ENCODE measurements at places on chromosomes 2 and 18.

DNA sequence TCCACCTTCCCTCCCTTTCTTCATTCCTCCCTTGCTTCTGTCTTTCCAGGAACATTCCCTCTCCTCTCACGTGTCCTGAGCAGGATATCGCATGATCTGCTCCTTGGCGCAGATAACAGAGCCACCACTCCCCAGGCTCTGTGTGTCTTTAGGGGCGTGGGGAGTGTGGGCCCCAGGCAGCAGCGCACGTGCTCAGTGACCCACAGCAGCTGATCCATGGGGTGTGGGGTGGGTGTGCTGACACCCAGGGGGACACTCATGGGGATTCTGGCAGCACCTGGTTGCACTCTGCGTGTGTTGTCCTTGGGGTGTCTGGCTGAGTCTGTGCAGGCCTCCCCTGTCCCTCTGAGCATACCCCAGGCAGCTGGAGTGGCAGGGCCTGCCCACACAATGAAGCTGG, 9.9 kb upstream of the FOSL2 start:
- no peak for DNase-seq

GRCh38 chr2:136448986-136449780, 316.2 kb upstream of the THSD7B start:
- no peak for DNase-seq

DNA sequence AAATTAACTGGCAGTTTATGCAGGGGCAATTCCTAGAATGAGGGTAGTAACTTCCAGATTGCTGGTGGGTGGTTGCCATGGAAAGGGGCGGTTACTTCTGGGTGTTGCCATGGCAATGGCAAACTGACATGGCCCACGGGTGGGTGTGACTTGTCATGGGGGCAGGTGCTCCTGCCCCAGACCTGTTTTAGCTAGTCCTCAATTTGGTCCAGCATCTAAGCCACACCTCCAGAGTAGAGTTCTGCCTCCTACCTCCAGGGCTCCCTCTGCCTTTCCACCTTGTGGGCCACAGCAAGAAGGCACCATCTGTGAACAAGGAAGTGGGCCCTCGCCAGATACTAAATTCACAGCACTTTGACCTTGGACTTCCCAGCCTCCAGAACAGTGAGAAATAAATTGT, 148.7 kb downstream of the TFCP2L1 start:
- DNase-seq, result no peak

DNA sequence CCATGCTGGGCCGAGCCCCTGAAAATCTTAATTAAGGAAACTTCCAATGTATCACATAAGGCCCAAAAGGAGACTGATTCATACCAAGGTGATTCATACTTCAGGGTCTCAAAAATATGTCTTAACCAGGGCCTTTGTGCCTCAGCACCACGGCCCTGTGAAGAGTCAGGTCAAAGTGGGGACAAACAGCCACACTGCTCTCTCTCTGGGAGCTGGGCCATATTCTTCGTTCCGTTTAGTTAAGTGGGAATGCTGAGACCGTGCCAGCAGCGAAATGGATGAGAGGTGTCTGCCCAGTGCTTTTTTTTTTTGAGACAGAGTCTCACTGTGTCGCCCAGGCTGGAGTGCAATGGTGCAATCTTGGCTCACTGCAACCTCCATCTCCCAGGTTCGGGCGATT, 9.3 kb upstream of the PTMA start:
- DNase-seq, result no peak

DNA sequence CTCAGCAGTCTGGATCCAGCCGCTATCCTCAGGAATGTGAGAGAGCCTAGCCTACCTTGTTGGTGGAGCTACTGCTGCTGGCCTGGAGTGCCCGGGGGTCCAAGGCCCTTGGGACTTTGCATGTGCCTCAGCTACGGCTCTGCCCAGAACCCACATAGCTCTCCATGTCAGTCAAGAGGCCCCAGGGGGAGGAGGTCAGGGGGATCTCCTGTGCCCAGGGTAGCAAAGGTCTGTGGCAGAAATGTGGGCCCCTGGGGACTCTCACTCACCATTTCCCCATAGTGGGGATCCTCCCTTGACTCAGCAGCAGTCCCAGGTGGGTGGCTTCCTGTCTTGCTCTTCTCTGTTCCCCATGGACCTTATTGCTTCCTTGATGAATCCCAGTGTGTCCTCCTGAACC, 342.7 kb upstream of the CHAC2 start:
- no peak for DNase-seq

DNA sequence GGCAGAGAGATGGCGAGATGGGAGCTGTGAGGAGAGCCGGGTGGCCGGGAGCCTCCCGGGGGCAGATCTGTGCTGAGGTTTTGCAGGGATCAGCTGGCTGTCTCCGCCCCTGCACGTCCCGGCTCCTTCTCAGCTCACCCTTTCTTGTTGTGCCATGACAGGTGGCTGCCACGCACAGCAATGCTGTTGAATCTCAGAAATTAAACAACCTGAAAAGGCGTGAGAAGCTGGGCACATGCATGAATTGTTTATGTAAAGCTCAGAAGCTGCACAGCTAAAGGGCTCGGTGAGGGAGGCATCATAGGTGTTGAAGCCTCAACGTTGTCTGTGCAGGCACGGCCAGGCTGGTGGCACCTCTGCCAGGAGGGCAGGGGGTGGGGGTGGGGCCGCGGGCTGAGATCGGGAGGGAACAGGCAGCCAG, 858 bp upstream of the RTP5 start:
- DNase-seq, result no peak

- no peak for DNase-seq
Observed at GRCh38 chr2:66436581-66437001, 1.7 kb downstream of the MEIS1 start.

DNA sequence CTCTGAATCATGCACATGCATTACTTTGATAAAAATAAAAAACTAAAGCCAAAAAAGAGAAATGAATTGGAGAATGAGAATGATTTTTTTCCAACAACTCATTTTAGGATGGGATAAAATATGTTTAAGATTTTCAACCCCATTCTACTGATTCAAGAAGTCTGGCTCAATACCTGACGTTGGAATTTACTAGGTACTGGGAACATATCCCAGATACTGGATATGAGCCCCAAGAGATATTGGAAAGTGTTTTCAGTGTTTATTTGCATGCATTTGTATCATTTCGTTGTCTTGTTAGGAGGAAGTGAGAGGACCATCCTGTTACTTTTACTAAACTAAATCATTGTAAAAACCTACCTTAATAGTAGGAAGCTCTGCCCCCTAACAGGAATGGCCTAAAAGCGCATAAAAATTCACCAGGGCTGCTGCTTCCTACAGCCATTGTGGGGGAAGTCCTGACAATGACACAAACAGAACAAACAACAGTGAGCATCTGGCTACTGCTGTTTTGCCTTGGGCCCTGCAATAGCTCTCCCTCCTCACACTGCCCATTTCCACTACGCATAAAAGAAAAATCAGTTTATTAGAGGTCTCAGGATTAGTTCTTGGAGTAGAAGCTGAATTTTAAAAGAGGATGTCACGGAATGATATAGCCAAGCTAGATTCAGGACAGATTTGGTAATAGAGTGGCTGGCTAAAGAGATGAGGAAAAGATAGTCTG, 35.2 kb downstream of the ANKAR start:
- no peak for DNase-seq

- DNase-seq, result no peak
Observed at GRCh38 chr2:26164641-26165211, 8.2 kb upstream of the GAREM2 start.

- no peak for DNase-seq
Observed at GRCh38 chr2:100113990-100114433, 28.4 kb downstream of the AFF3 start.

- no peak for DNase-seq
Observed at GRCh38 chr2:158346032-158346431, 110.5 kb downstream of the CCDC148 start.

GRCh38 chr2:220228310-220229006, 601.0 kb downstream of the SLC4A3 start:
- DNase-seq, result no peak

DNA sequence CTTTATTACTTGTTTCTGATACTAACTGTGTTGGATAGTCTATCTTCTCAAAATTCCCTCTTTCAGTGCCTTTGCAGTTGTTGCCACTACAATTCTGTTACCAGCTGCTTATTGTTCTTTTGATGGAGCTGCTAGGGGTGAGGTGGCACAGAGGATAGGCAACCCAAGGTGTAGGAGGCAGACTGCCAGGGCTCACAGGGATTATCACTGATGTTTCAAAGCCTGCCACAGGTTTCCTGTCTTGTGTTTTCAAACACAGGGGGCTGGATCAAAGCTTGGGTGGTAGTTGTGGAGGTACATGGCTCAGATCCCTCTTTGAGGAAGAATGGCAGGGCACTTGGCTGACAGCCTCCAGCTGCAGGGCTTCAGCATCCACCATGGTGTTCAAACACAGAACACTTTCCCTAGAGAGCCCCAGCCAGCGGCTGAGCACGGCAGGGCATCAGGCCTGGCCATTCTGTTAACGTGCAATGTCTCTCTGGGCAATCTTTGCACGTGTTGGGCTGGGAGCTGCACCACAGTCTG, 87.1 kb downstream of the POLE4 start:
- no peak for DNase-seq

GRCh38 chr2:235059161-235059560, 107.3 kb downstream of the SH3BP4 start:
- DNase-seq, result no peak

DNA sequence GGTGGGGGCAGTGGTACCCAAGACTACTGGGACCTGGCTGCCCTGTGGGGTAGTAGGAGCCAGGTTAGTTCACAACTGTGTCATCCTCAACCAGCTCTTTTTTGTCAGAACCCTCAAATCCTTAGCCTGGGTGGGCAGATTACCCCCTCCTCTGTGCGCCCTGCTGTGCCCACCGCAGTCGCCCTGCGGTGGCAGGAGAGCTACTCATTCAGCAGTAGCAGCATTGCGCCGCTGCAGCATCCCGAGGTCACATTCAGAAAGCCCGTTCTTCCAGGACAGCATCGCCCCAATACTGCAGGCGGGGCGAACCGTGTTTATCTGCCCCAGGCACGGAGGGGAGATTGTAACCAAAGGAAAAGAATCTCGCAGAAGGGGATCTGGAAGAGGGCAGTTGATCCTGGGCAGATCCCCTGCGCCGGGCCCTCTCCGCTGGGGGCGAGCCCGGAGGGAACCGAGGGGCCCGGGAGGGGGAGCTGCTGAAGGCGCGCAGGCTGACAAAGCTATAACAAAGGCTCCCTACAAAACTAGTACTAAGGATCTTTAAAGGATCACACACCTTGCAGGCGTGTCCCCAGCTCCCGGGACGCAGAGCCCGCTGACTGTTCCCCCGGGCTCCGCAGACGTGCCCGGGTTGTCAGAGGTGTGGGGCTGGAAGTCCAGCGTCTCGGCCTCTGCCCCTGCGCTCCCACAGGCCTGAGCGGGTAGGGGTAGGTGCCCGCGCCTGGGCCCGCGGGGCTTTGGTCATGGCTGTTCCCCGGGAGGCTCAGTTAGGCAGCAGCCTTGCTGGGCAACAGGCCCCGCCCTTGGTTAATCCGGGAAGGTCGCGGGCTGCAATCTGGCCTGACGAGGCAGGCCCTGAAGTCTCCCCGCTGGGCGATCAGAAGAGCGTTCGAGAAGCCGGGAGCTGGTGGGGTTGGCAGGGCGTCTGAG, 13.2 kb downstream of the POU3F3 start:
- DNase-seq, result no peak

DNA sequence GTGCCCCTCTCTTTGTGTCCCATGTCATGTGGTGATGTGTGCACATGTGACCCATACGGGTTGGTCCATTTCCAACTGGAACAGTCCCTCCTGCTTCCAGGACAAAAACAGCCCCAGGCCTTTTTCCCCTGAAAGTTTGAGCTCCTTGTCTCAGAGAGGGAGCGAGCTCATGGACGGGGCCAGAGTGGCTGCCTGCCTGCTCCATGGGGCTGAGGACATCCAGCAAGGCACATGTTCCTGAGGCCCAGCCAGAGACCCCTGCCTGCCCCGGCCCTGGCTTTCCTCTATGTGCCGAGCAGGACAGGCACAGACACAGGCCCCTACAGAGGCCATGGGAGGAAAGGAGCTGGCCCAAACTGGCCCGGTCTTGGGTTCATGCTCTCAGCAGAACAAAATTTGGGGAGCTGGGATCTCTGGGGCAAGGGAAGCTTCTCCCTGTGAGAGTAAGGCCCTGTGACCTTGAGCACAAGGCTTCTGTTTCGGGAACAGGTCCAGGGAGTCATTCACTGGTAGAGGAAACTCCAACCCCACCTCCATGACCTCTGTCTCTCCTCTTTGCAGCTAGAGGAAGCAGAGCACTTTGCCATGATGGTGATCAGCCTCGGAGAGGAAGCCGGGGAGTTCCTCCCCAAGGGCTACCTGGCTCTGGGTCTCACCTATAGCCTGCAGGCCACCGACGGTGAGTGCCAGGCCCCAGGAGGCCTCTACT, 105.8 kb upstream of the MCFD2 start:
- DNase-seq, result no peak

GRCh38 chr2:151043484-151043883, 218.2 kb downstream of the RBM43 start:
- DNase-seq, result no peak

DNA sequence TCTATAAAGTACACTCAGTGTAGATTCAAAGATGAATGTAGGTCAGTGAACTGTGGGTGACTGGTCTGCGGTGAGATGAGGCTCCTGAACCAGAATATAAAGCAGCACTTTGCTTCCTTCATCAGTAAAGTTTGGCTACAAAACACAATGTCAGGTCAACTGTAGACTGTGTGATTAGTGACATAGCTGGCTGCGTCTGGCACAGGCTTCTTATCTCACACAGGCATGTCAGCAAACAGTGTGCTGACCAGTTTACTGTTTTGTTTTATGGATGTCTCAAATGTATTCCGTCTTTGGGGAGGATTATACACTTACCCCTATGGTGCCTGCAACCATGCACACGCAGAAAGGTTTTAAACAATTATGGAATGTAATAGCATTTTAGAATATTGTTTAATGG, 87.1 kb downstream of the ZNF236 start:
- no peak for DNase-seq

DNA sequence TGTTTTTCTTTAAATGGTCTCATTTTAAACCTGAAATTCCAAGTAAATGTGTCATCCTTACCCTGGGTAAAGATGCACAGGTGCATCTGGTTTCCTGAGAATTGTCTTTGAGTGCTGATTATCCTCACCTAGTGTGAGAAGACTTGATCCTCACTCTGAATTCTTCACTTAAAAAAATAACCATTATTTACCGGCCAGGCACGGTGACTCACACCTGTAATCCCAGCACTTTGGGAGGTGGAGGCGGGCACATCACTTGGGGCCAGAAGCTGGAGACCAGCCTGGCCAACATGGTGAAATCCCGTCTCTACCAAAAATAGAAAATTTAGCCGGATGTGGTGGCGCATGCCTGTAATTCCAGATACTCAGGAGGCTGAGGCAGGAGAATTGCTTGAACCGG, 9.9 kb upstream of the WNT6 start:
- no peak for DNase-seq

DNA sequence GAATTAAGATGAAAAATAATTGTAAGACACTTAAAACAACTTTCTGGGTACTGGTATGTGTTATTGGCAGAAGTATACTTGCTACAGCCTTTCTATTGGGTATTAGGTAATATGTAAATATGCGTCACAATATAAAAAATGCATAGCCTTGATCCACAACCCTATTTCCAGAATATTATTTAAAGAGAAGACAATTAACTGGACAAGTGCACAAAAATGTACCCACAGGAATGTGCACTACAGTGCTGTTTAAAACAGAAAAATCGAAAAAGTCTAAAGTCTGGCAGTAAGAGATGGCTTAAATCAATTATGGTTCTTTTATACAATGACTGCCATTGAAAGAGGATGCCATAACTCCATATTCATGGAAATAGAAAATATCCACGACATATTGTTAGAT, 149.7 kb downstream of the UPP2 start:
- no peak for DNase-seq
